Endothelial cell of umbilical vein (primary cell): ENCODE measurements at places on chromosomes 3 and 15. TPM values are rescaled to one million over a fixed set of nuclear protein-coding genes. Genes with fewer than 3 reads are reported as not detected.

DNA sequence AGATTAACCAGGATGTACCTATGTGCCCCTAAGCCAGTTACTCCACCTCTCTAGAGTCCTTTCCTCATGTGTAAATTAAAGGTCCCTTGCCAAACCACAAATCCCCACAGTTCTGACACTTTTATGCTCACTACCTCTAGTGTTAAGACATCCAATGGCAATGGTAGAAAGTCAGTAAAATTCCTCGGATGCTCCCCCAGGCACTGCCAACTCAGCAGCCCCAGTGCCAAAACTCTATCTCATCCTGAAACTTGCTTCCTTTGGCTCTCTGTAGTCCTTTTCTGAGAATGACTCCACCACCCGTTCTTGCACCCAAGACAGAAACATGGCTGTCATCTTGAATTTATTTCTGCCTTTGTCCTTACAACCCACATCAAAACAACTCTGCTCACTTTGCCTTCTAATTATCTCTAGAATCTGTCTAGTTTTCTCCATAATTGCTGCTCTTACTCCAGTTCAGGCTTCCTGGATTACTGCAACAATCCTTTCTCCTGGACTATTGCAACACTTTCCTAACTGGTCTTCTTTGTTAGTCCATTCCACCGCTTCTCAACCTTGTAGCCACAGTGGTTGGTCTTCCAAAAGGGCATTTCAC, 41.6 kb downstream of the MB21D2 start:
- H3K36me3 ChIP-seq: no peaks in the 10 kb centered on the region
- H3K27ac ChIP-seq: no peak overlapping the region
- H3K4me1 ChIP-seq: peaks cover 25% of the 10 kb centered on the region
- H3K4me3 ChIP-seq: no peak overlapping the region
- no peaks in the 10 kb centered on the region for H3K27me3 ChIP-seq

DNA sequence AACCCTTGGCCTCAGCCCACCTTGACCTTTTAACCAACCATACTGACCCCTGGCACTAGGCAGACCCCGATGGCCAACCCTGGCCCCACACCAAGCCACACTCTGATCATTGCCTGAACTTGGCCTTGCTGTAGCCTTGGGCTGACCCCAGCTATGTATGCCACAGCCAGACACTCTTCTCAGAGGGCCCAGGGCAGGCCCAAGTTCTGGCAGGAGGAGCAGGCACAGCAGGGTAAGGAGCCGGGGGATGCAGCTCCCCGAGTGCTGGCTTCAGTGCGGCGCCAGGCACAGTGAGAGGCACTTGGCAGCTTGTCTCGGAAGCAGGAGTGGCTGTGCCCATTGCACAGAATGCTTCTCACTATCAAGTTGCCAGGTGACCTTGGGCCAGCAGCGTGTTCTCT, 22.3 kb downstream of the PRR20G start:
- no peak for DNase-seq
- no peaks in the 10 kb centered on the region for H3K36me3 ChIP-seq
- no peaks in the 10 kb centered on the region for H3K4me1 ChIP-seq
- H3K27me3 ChIP-seq: peaks cover under 1% of the 10 kb centered on the region
- H3K27ac ChIP-seq: no peak overlapping the region

DNA sequence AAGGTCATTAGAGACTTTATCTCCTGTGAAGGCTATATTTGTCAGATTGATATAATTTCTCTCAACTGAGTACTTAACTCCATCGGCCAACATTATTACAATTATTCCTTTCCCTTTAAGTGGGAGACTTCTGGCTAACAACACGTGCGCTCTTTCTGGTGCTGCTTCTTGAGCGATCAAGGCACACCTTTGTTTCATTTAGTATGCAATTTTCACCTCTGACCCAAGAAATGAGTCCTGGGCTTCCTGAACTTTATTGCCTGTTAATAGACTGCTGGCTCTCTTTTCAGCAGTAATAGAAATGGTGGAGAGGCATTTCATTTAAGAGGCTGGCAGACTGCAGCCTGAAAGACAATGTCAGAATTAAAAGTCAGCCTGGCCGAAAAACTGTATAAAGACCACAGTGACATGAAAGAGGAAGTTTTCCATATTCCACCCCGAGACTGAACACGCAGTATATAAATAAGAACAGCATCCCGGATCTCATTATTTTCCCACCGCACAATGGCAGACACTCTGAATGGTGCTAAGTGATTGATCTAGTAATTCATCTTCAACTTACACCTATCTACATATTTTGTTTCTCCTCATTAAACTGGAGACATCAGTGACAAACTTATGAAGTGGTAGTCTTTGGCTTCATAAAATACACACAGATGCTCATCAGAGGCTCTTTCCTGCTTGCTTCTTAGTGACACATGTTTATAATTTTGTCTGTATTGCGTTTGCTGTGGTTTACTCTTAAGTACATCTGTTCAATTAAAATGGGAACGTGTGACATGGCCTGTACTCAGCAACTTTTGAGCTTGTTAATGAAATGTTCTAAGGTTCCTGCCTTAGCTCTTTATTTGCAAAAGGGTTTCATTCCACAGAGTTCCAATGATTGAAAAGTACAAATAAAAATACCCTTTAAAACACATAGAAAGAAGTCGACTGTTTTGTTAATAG, 299.9 kb downstream of the MECOM start:
- no peaks in the 10 kb centered on the region for H3K36me3 ChIP-seq
- DNase-seq: no peak
- no peak overlapping the region for H3K27ac ChIP-seq
- H3K27me3 ChIP-seq: no peaks in the 10 kb centered on the region

DNA sequence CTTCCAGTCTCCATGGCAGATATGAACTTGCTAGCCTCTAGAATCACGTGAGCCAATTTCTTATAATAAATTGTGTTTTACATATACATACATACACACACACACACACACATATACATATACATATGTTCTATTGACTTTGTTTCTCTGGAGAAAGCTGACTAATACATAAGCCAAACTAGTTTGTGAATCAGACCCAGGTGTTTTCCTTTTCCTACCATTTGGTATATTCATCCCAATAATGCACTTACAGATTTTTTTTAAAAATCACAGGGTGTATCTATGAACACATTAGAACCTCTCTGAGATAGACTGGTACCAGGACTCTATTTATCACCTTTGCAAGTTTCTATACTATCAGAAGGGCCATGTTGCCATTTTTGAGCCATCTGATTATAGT, 122.9 kb upstream of the KCNH8 start:
- no peak overlapping the region for H3K27ac ChIP-seq
- no peak overlapping the region for H3K4me3 ChIP-seq
- no peaks in the 10 kb centered on the region for H3K4me1 ChIP-seq
- H3K36me3 ChIP-seq: no peaks in the 10 kb centered on the region
- no peak for DNase-seq

GRCh38 chr3:3172627-3173026, 6.9 kb downstream of the CRBN start:
- DNase-seq: peak; percentile 49
- peaks cover 4% of the 10 kb centered on the region for H3K36me3 ChIP-seq
- no peaks in the 10 kb centered on the region for H3K27me3 ChIP-seq

CRTAP gene
- 198 and 204 TPM in 2 replicates for total RNA-seq

- no peaks in the 10 kb centered on the region for H3K4me1 ChIP-seq
- no peaks in the 10 kb centered on the region for H3K36me3 ChIP-seq
- DNase-seq: no peak
- no peaks in the 10 kb centered on the region for H3K27me3 ChIP-seq
- no peak overlapping the region for H3K4me3 ChIP-seq
- H3K27ac ChIP-seq: no peak overlapping the region
Observed at GRCh38 chr15:68990231-68990991, 24.1 kb upstream of the NOX5 start.

DNA sequence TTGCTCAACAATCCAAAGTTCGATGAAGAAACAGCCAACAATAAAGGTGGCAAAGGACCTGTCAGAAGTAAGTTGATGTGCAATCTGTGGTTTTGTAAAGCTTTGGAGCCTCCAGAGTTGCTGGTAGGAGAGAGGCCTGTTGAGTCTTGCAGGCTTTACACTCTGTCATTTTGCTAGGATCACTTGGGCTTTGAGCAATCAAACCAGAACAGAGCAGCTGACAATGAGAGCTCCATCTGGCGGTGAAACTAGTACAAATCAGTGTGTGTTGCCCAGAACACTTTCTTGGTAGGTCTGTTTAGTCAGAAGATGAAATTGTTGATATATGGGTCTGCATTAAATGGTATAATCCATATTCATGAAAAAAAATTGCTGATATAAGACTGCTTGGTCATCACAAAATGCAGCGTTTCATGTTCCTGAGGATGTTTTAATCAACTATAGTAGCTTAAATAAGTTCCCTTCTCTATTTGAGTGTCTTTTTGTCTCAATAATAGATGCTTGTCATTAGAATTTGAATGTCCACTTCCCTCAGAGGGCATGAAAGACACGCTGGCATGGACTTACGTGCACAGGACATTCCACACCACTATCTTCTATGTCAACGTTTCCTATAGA, 25.7 kb downstream of the TMOD2 start:
- H3K4me1 ChIP-seq: no peaks in the 10 kb centered on the region
- H3K4me3 ChIP-seq: no peak overlapping the region
- no peaks in the 10 kb centered on the region for H3K36me3 ChIP-seq
- H3K27ac ChIP-seq: no peak overlapping the region
- DNase-seq: peak; percentile 80

MOBP gene
- 0.44 and 2.0 TPM in 2 replicates for total RNA-seq

DYNLT2B gene
- 13.9 and 14.4 TPM in 2 replicates for total RNA-seq

DNA sequence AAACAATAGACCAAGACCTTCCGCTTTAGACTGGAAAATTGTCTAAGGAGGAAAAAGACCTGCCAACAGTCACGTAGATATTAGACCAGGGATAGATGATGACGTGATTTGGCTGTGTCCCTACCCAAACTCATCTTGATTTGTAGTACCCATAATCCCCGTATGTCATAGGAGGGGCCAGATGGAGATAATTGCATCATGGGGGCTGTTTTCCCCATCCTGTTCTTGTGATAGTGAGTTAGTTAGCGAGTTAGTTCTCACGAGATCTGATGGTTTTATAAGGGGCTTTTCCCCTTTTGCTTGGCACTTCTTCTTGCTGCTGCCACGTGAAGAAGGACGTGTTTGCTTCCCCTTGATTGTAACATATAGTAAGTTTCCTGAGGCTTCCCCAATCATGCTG, 31.7 kb upstream of the SUCLG2 start:
- H3K27me3 ChIP-seq: no peaks in the 10 kb centered on the region
- H3K4me3 ChIP-seq: no peak overlapping the region
- H3K4me1 ChIP-seq: no peaks in the 10 kb centered on the region
- no peak overlapping the region for H3K27ac ChIP-seq
- H3K36me3 ChIP-seq: no peaks in the 10 kb centered on the region
- no peak for DNase-seq

DNA sequence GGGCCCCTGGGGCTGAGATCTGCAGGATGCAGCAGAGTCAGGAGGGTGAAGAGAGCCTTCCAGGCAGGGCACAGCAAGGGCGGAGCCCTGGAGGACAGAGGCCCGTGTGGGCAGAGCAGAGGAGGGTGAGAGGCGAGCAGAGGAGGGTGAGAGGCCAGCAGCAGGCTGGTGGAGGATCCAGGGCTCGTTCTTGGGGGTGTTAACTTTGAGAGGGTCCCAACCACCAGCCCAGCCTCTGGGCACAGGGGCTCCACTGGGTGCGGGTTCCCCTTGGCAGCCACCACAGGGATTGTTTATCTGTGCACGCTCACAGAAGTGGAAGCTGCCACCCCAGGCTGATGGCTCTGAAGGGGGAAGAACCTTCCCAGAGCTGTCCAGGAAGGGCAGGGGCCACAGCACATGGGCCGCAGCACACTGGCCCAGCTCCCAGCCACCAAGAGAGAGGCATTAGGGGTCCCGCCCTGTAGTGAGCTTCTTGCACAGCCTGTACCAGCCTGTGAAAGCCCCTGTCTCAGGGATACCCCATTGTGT, 9.3 kb upstream of the PLXND1 start:
- DNase-seq: no peak
- no peaks in the 10 kb centered on the region for H3K27me3 ChIP-seq
- no peak overlapping the region for H3K4me3 ChIP-seq
- H3K36me3 ChIP-seq: no peaks in the 10 kb centered on the region
- no peak overlapping the region for H3K27ac ChIP-seq

DNA sequence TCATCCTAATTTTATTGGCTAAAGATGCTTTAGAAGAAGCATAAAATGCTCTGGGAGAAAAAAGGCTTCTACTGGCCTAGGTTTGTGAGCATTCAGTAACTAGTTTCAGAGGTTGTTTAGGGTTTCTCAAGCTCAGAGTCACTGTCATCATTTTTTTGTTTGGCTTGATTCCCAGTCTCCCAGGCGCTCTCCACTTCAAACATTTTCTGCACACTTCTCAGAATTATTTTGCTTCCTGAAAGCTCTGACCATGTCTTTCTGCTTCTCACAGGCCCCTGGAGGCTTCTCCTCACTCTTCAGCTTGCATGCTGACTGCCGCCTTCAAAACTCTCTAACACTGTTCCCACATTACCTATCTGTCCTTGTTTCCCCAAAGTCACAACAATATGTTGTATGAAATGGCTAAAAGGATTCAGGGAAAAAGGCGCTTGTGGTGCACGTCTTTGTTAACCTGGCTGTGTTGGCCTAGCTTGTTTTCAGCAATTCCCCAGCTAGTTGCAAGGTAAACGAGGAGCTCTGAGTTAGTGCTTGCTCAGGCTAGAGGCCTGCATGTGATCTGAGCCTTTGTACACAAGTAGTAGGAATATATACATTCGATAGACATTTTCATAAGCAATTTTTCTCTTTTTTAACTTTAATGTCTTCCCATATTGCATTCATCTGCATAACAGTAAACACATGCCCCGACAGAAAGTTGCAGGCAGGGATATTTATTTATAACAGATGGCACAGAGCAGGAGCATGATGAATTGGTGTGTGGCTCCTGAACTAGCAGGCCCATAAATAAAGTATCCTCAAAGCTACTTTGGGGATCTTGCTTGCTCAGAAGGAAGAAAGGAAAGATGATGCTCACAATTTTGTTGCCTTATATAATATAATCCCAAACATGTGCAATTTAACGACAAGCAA, 129.2 kb upstream of the DPH6 start:
- peaks cover 46% of the 10 kb centered on the region for H3K4me1 ChIP-seq
- no peaks in the 10 kb centered on the region for H3K27me3 ChIP-seq

GRCh38 chr3:194905696-194906095, 220.0 kb downstream of the FAM43A start:
- H3K27me3 ChIP-seq: no peaks in the 10 kb centered on the region
- peaks cover 16% of the 10 kb centered on the region for H3K4me1 ChIP-seq
- no peak for DNase-seq

GRCh38 chr3:45881078-45882022, 5.0 kb upstream of the CCR9 start:
- H3K4me1 ChIP-seq: no peaks in the 10 kb centered on the region
- H3K27me3 ChIP-seq: peaks cover 4% of the 10 kb centered on the region
- no peak overlapping the region for H3K27ac ChIP-seq
- no peak for DNase-seq
- H3K4me3 ChIP-seq: no peak overlapping the region
- no peaks in the 10 kb centered on the region for H3K36me3 ChIP-seq

XIRP1 gene
- total RNA-seq: not detected in 2 replicates

- H3K27ac ChIP-seq: peak overlapping the region; percentile 69
- peaks cover 11% of the 10 kb centered on the region for H3K36me3 ChIP-seq
Observed at GRCh38 chr3:51385621-51386091, 565 bp downstream of the MANF start.

- no peaks in the 10 kb centered on the region for H3K4me1 ChIP-seq
- DNase-seq: no peak
- no peaks in the 10 kb centered on the region for H3K36me3 ChIP-seq
- H3K27me3 ChIP-seq: no peaks in the 10 kb centered on the region
Observed at GRCh38 chr3:127754411-127755304, 67.7 kb downstream of the MGLL start.
